ENCODE measurements at places on chromosomes 16 and 17. TPM values are rescaled to one million over a fixed set of nuclear protein-coding genes. Genes with fewer than 3 reads are reported as not detected.
A peak's percentile ranks its signal among the peaks of the same experiment; 100 is the strongest.

DNA sequence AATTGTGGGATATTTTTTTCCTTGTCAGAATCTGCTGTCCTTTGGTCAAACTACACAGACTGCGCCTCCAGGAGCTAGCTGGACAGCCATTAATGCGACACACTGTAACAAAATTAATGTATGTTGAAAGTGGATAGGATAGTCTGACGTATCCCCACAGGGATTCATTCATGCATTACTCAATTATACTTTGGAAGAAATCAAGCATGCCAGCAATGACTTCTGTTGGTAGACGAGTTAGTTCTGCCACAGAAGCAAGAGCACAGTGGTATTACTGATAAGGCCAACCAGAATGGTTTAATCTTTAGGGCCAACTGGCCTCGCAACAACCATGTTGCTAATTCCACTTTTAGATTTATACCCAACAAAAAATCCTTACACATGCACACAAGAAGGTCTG, 106.4 kb upstream of the TOB1 start:
- H3K36me3 ChIP-seq = peaks cover 88% of the 10 kb centered on the region
- no peaks in the 10 kb centered on the region for H3K27me3 ChIP-seq
- no peak overlapping the region for H3K27ac ChIP-seq
- H3K4me3 ChIP-seq = no peak overlapping the region
- peak; percentile 17 for DNase-seq
- H3K4me1 ChIP-seq = no peaks in the 10 kb centered on the region

TSNAXIP1 gene
- 25.7 TPM for total RNA-seq

MYH1 gene
- not detected for total RNA-seq

DNA sequence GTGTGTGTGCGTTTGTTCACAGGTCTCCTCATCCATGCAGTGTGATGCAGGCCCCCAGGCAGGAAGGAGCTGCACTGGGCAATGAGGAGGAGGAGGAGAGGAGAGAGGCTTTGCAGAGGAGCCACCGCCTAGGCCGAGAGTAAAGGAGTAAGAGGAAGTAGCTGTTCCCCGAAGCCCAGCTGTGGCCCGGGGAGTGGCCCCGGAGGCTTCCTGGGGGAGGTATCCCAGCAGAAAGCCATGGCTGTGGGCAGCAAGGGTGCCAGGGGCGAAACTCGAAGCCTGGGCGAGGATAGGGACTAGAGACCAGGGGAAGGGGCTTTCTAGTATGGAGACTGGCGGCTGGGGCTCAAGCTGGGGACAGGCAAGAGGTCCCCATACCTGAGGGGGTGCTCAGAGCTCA, 12.2 kb downstream of the C16orf95 start:
- peaks cover 11% of the 10 kb centered on the region for H3K36me3 ChIP-seq
- H3K4me1 ChIP-seq = no peaks in the 10 kb centered on the region
- H3K27me3 ChIP-seq = peaks cover 3% of the 10 kb centered on the region
- no peak overlapping the region for H3K27ac ChIP-seq

GRCh38 chr16:50263940-50264929, 2.1 kb upstream of the ADCY7 start:
- no peaks in the 10 kb centered on the region for H3K27me3 ChIP-seq
- peaks cover 45% of the 10 kb centered on the region for H3K4me1 ChIP-seq
- no peak overlapping the region for H3K27ac ChIP-seq
- no peaks in the 10 kb centered on the region for H3K36me3 ChIP-seq

GRCh38 chr17:39782980-39783379, 45.2 kb downstream of the GRB7 start:
- H3K27ac ChIP-seq = no peak overlapping the region
- peaks cover 10% of the 10 kb centered on the region for H3K27me3 ChIP-seq
- H3K4me3 ChIP-seq = no peak overlapping the region
- H3K4me1 ChIP-seq = peaks cover 7% of the 10 kb centered on the region
- no peak for DNase-seq

DNA sequence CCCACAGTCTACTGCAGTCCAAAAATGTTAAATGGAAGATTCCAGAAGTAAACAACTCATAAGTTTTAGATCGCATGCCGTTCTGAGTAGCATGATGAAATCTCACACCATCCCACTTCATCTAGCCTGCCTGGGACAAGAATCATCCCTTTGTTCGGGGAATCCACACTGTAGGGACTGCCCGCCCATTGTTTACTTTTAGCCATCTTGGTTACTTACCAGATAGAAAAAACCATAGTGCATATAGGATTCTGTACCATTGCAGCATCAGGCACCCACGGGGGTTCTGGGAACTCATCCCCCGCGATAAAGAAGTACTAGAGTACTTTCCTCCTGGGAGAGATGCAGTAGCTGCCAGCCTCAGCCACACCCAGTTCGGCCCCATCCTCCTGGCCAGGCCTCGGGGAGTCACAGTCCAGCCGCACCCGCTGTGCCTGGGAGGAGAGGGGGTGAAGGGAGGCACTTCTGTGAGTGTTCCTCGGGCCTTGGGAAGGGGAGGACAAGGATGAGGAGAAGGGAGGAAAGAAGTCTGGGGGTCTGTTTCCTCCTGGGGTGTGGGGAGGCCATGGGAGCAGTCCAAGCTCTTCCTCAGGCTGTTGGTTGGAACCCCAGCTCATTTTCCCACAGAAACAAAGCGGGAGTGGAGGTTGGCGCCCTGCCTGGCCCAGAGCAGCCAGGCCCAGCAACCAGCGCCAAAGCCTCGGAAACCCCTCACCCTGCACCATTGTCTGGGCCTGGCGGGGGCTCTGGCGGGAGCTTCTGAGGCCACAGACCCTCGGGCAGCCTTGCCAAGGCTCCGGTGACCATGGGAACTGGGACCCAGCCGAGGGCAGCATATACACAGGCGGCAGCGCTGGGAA, 8.9 kb downstream of the TRIM47 start:
- H3K27me3 ChIP-seq = no peaks in the 10 kb centered on the region
- peaks cover 4% of the 10 kb centered on the region for H3K36me3 ChIP-seq
- peak; percentile 76 for DNase-seq
- peaks cover 52% of the 10 kb centered on the region for H3K4me1 ChIP-seq

DNA sequence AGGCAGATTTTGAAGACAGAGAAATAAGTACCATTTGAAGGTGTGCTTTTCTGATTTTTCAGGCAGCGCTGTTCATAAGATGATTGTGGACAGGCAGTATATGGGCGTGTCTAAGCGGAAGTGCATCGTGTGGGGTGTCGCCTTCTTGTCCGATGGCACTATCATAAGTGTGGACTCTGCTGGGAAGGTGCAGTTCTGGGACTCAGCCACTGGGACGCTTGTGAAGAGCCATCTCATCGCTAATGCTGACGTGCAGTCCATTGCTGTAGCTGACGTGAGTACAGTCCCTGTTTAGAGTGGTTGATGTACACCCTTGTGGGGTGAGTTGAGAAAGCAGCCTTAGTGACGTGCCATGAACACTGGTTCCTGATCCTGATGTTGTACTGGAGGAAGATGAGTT, 10.7 kb downstream of the UTP4 start:
- H3K27ac ChIP-seq = no peak overlapping the region
- peaks cover 19% of the 10 kb centered on the region for H3K36me3 ChIP-seq
- no peak overlapping the region for H3K4me3 ChIP-seq
- no peaks in the 10 kb centered on the region for H3K27me3 ChIP-seq

DNA sequence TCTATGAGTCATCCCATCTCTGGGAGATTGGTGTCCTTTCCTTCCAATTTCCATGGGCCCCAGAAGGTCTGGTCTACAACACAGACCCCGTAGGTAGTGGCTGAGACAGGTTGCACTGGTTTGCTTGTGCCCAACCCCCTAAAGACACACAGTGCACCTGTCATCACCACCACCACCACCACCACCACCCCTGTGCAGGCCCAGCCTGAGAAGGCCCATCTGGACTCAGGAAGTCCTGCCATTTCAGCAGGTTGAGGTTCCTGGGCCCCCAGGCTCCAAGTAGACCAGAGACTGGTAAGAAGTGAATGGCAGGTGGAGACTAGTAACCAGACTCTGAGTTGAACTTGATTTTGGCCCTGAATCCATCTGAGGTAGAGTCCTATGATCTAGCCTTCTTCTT, 25.9 kb upstream of the PHB1 start:
- no peaks in the 10 kb centered on the region for H3K36me3 ChIP-seq
- H3K27me3 ChIP-seq = no peaks in the 10 kb centered on the region
- H3K27ac ChIP-seq = no peak overlapping the region
- no peaks in the 10 kb centered on the region for H3K4me1 ChIP-seq
- DNase-seq = no peak

C16orf86 gene
- total RNA-seq = 83.0 TPM

- no peak overlapping the region for H3K4me3 ChIP-seq
- no peaks in the 10 kb centered on the region for H3K27me3 ChIP-seq
Measured at GRCh38 chr17:77846531-77847085, 111.9 kb upstream of the TNRC6C start.

- no peaks in the 10 kb centered on the region for H3K36me3 ChIP-seq
- no peak overlapping the region for H3K27ac ChIP-seq
- DNase-seq = no peak
Measured at GRCh38 chr17:79039171-79039570, 15.2 kb downstream of the C1QTNF1 start.

DNA sequence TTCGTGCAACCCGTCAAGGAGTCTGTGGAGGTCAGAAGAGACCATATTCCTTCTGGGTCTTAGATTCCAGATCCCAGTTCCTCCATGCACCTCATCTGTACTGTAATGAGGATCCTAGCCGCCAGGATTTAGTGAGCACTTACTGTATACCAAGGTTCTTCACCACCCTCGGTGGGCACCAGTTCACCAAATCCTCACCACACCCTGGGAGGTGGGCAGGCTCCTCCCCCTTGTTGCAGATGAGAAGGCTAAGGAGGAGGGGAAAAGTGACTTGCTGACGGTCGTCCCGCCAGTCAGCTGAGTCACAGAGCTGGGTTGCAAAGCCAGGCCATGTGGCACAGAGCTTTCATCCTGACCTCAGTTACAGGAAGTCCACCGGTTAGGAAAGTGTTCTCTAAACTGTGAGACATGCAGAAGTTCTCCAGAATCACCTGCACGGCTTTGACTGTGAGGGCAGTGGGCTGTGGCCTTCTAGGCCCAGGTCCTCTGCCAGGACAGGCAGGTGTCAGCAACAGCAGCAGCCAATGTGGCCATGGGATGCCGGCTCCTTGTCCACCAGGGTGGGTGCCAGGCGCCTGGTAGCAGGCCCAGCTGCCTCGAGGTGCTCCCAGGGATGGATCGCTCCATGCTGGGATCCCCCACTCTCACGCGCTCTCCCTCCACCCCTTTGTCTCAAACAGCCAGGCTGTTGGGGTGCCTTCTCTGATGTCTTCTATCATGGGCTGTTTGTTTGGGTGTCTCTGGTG, 240.3 kb upstream of the GSE1 start:
- H3K27ac ChIP-seq = peak overlapping the region; percentile 11
- no peak overlapping the region for H3K4me3 ChIP-seq
- no peaks in the 10 kb centered on the region for H3K27me3 ChIP-seq
- no peaks in the 10 kb centered on the region for H3K36me3 ChIP-seq
- H3K4me1 ChIP-seq = peaks cover 67% of the 10 kb centered on the region

GRCh38 chr16:85360323-85361277, 248.3 kb upstream of the CIBAR2 start:
- H3K36me3 ChIP-seq = no peaks in the 10 kb centered on the region
- H3K4me1 ChIP-seq = peaks cover 51% of the 10 kb centered on the region
- no peak overlapping the region for H3K4me3 ChIP-seq
- no peaks in the 10 kb centered on the region for H3K27me3 ChIP-seq

DNA sequence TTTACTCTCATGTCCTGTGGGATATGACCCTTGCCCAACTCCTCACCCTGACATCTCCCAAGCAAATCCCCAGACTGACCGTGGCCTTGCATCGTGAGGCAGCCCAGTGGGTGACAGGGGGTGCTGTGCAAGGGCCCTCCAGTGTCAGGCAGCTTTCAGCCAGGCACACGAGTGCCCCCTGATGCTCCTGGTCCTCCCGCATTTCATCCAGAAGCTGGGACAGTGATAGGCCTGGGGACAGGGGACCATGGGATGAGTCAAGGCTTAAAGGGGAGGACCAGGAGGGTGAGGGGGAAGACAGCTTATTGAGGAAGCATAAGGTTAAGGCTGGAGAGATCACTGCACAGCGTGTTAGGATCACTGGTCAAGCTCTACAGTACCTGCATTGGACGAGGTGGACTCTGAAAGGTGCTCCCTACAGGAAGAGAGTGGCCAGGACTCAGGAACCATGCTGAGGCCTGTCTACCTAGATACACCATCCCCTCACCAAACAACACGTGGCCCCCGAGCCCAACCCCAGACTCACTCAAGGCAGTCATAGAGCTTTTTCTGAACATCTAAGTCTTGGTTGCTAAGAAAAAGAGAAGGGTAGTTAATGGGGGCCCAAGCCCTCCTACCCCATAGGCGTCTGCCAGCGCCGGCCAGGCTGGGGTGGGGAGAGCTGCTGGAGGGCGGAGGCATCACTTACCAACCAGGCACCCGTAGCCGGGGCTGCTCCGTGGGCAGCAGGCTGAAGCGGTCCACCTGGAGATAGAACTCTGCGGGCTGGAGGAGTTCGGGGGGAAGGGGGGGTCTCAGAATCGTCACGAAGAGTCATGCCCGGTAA, 998 bp downstream of the ACD start:
- peaks cover 38% of the 10 kb centered on the region for H3K36me3 ChIP-seq
- DNase-seq = no peak
- H3K27me3 ChIP-seq = peaks cover 14% of the 10 kb centered on the region
- peak overlapping the region; percentile 85 for H3K4me3 ChIP-seq
- peak overlapping the region; percentile 92 for H3K27ac ChIP-seq

GRCh38 chr17:63987221-63988126, 10.7 kb upstream of the PRR29 start:
- no peak for DNase-seq
- H3K4me3 ChIP-seq = no peak overlapping the region
- H3K27ac ChIP-seq = peak overlapping the region; percentile 14
- no peaks in the 10 kb centered on the region for H3K36me3 ChIP-seq
- peaks cover 25% of the 10 kb centered on the region for H3K4me1 ChIP-seq
- peaks cover 44% of the 10 kb centered on the region for H3K27me3 ChIP-seq

DNA sequence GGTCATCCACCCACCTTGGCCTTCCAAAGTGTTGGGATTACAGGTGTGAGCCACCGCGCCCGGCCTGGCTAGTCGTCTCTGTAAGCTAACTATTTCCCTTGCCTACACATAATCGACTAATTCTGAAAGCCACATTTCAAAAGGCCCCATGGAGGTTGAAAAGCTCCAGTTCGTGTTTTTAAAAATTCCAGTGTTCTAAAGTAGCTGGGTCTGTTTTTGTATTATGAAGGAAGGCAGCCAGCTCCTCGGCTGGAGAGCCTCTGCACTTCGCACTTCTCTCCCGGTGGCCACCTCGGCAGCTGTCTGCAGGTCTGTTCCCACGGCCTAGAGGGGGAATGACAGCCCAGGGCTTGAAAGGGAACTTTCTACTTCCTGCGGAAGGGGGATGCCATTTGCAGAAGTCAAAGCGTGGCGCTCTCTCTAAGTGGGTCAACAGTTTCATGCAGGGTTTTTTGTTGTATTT, 16.9 kb downstream of the HASPIN start:
- no peak overlapping the region for H3K4me3 ChIP-seq
- peaks cover 22% of the 10 kb centered on the region for H3K4me1 ChIP-seq
- H3K36me3 ChIP-seq = no peaks in the 10 kb centered on the region

Measured in stomach (tissue), 19 donors.